ENCODE measurements at places on chromosomes 1 and 21.

- DNase-seq, result no peak
Measured at GRCh38 chr1:60162936-60163335, 89.4 kb upstream of the C1orf87 start.

GRCh38 chr1:45545553-45546310, 4.9 kb upstream of the AKR1A1 start:
- no peak for DNase-seq

GRCh38 chr1:54105736-54106269, 47.0 kb downstream of the CDCP2 start:
- DNase-seq, result no peak

DNA sequence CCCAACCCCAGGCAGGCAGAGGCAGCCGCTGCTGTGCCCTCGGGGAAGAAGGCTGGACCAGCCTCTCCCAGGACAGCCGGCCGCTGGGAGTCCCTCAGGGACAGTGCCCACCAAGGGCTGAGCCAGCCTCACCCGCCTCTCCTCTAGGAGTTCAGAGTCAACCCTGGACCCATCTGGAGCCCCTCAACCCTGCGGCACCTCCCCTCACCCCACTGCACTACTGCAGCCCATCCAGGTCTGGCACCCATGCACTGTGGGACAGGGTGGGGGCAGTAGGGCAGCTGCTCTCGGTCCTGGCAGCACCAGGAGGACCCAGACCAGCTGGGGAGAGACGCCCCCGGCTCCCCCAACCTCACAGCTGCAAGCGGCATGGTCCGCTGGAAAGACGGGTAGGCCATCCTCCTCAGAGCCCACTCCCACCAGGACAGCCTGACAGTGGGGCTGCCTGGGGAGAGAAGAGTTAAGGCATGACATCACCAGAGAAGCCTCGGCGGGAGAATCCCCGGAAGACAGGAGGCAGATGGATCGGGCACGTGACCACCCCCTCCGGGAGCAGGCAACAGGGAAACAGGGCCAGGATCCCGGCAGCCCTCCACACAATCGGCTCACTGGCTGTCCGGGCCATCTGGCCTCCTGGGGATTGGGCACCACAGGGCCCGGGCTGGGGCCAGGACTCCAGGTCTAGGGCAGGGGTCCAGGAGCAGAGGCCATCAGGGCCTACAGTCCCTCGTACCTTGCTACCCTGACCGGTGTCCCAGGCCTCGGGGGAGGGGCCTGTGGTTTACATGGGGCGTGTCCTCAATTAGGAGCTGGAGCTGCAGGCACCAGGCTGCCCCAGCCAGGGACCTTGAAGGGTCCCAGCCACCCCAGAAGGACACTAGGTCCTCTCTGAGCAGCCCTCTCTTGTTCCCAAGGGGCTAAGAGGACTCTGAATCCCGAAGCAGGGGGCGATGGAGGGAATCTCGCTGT, 3.1 kb downstream of the ACAP3 start:
- peak; percentile 72 for DNase-seq

- DNase-seq, result peak; percentile 89
Measured at GRCh38 chr1:160675641-160676410, 29.0 kb upstream of the SLAMF1 start.

DNA sequence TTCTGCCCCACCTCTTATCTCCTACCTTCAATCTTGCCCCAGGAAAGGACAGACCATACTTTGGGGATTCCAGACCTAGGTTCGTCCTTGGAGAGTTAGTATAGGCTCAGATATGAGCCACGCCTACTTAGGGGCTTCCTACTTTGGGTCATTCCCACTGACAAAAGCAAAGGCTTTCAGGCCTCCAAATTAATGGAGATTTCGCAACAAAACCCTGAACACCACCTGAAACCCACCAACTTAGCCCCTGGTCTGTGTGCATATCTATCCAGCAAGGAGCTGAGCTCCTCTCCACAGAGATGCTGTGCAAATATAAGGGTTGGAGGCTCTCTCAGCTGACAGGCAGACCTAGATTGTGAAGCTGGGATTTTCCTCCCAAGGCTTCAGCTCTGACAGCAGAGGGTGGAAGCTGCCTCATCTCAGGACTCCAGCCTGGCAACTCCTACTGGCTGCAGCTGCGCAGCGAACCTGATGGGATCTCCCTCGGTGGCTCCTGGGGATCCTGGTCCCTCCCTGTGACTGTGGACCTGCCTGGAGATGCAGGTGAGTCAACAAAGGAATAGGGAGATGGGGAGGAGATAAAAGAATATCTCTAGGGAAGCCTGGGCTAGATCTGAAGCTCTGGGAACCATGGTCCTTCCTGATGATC, 2.1 kb downstream of the MPL start:
- DNase-seq, result no peak

DNA sequence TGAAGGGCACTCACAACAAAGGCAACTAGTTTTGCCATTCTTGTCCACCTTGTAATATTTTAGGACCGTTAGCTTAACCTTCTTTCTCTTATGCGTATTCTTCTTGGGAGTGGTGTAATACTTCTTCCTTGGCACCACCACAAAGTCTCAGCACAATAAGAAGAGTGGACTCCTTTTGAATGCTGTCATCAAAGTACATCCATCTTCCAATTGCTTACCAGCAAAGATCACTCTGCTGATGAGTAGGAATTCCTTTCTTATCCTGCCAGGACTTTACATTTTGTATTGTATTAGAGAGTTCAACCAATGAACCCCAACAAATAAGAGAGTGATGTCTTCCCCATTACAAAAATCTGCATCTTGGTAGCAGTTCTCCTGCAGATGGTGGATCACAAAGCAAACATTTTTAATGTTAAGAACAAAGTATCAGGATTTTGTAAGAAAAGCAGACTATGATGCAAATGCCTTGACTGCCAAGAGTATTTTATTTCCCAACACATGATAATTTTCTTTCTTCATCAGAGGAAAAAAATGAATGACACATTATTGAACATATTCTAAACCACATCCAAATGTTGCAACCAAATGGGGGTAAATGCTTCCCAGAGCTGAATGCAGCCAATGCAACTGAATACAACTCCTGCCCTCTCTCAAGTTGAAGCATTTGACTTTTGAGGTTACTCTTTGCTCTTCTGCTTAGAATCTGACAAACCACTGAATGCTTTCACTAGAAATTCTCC, 5.1 kb upstream of the ARNT start:
- DNase-seq, result no peak

DNA sequence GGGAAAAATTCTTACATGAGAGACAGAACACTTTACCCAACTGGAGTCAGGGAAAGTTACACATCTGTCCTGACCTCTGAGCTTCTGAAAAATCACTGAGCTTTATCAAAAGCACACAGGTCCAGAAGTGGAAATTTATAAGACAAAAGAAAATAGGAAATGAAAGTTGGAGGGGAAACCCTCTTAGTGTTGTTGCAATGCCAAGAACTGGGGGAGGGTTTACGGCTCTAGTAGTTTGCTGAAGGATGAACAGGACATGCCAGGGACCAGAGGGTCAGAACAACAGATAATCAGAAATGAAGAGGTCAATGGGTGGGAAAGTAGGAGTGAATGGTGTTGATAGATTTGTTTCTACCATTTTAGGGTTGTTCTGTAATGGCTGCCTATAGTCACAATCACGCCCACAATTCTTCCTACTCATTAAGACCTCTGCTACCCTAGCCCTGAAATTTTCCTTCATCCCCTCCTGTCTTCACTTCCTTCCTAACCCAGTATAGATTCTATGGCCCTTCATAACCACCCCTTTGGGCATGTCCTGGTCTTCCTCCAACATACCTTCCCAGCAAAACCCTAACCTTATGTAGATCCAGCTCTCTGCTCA, 30.3 kb upstream of the FMOD start:
- DNase-seq, result no peak

Data from spinal cord (tissue), 10 donors.